Activated T-cell treated with anti-CD3 and anti-CD28 coated beads, Interleukin-2, amount 50 U/mL, for 24 hours (primary cell): ENCODE measurements at places on chromosomes 12 and 14.

- no peaks in the 10 kb centered on the region for H3K36me3 ChIP-seq
- H3K4me3 ChIP-seq, result no peak within 1 kb of the TSS
- no peaks in the 10 kb centered on the region for H3K27me3 ChIP-seq
- no peaks in the 10 kb centered on the region for H3K4me1 ChIP-seq
Observed at GRCh38 chr12:121858662-121859572, at the start of gene HPD. TSS of gene HPD (minus strand) at chr12:121858859. CDS start at chr12:121858823, 36 bp downstream.

- no peak overlapping the region for H3K27ac ChIP-seq
- H3K36me3 ChIP-seq, result no peaks in the 10 kb centered on the region
- peaks cover 66% of the 10 kb centered on the region for H3K27me3 ChIP-seq
- peaks cover 11% of the 10 kb centered on the region for H3K4me1 ChIP-seq
- no peak overlapping the region for H3K4me3 ChIP-seq
- no peak for DNase-seq
Observed at GRCh38 chr14:100826391-100827100, 628 bp downstream of the MEG3 start.

DNA sequence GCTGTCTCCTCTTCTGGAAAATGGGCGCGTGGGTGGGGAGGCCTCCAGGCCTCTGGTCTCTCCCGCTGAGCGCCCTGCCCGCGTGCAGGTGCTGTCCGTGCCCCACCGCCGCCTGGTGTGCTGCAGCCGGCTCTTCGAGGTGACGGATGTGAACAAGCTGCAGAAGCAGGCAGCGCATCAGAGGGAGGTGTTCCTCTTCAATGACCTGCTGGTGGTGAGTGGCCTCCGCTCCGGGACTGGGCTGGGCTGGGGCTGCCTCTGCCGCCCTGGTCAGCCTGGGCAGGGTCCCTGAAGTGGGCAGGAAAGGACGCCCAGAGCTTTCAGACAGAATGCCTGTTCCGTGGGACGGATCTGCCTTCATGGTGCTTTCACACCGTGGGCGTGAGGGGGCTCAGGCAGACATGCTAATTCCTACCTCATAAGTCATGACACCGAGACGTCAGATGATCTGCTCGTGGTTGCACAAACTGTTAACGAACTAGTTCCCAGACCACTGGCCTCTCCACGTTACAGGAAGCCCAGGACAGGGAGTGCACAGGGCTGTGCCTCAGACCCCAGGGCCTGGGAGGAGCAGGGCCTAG lies 50.5 kb downstream of the SLC6A12 start:
- H3K27ac ChIP-seq, result no peak overlapping the region
- no peaks in the 10 kb centered on the region for H3K36me3 ChIP-seq
- H3K4me1 ChIP-seq, result peaks cover under 1% of the 10 kb centered on the region
- no peak overlapping the region for H3K4me3 ChIP-seq
- no peaks in the 10 kb centered on the region for H3K27me3 ChIP-seq
- no peak for DNase-seq

- H3K4me1 ChIP-seq, result peaks cover 18% of the 10 kb centered on the region
- H3K36me3 ChIP-seq, result no peaks in the 10 kb centered on the region
- H3K4me3 ChIP-seq, result no peak overlapping the region
- H3K27me3 ChIP-seq, result peaks cover 46% of the 10 kb centered on the region
- no peak for DNase-seq
Observed at GRCh38 chr14:94337274-94337673, 14.1 kb upstream of the SERPINA6 start.

DNA sequence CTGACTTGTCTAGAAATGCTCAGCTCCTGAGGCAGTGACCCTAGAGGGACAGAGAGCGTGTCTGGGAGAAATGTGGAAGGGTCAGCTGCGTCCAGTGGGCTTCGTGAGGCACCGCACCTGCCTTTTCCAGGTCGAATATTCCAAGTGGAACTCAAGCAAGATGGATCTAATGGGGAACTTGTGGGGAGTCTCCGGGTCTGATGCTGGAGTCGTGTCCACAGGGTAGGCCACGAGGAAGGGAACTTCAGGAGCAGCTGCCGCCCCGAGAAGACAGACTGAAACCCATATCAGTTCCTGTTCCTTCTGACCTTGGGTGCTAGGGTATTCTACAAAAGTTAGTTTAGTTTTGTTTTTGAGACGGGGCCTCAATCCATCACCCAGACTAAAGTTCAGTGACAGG lies 67.5 kb downstream of the TNFAIP2 start:
- H3K4me1 ChIP-seq, result peaks cover 9% of the 10 kb centered on the region
- no peak overlapping the region for H3K4me3 ChIP-seq
- no peak overlapping the region for H3K27ac ChIP-seq
- DNase-seq, result no peak
- H3K36me3 ChIP-seq, result no peaks in the 10 kb centered on the region
- H3K27me3 ChIP-seq, result peaks cover 52% of the 10 kb centered on the region

GRCh38 chr12:46370380-46370734 lies 2.2 kb downstream of the SLC38A2 start:
- H3K27me3 ChIP-seq, result peaks cover 4% of the 10 kb centered on the region
- H3K36me3 ChIP-seq, result peaks cover 72% of the 10 kb centered on the region
- peaks cover 69% of the 10 kb centered on the region for H3K4me1 ChIP-seq
- no peak for DNase-seq
- H3K27ac ChIP-seq, result peak overlapping the region; percentile 99

GRCh38 chr14:67571991-67572323 lies 28.1 kb downstream of the PIGH start:
- no peak for DNase-seq
- no peaks in the 10 kb centered on the region for H3K27me3 ChIP-seq
- H3K4me3 ChIP-seq, result no peak overlapping the region
- no peaks in the 10 kb centered on the region for H3K36me3 ChIP-seq
